ENCODE measurements at places on chromosomes 6 and 20.

GRCh38 chr6:165967810-165968407 is 199.7 kb downstream of the TBXT start:
- no peak for DNase-seq

- DNase-seq = no peak
Observed at GRCh38 chr6:22530506-22530905, 38.9 kb upstream of the HDGFL1 start.

DNA sequence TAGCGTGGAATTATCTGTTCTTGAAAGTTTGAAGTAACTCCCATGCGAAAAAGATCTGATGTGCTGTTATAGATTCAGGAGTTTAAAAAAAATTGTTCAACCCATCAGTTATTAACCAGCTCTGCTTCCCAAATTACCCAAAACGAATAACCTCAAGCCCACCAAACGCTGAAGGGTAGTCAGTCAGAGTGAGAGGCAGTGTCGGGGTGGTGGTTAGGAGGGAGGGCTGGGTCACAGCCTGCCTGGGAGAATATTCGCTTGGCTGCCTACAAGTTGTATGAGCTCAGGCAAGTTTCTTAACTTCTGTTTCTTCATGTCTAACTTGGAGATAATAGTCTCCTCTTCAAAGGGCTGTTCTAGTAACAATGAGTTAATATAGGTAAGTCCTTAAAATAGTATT is 114.6 kb downstream of the JPH2 start:
- no peak for DNase-seq

- DNase-seq = no peak
Observed at GRCh38 chr6:170441316-170441715, 111.8 kb downstream of the PSMB1 start.

DNA sequence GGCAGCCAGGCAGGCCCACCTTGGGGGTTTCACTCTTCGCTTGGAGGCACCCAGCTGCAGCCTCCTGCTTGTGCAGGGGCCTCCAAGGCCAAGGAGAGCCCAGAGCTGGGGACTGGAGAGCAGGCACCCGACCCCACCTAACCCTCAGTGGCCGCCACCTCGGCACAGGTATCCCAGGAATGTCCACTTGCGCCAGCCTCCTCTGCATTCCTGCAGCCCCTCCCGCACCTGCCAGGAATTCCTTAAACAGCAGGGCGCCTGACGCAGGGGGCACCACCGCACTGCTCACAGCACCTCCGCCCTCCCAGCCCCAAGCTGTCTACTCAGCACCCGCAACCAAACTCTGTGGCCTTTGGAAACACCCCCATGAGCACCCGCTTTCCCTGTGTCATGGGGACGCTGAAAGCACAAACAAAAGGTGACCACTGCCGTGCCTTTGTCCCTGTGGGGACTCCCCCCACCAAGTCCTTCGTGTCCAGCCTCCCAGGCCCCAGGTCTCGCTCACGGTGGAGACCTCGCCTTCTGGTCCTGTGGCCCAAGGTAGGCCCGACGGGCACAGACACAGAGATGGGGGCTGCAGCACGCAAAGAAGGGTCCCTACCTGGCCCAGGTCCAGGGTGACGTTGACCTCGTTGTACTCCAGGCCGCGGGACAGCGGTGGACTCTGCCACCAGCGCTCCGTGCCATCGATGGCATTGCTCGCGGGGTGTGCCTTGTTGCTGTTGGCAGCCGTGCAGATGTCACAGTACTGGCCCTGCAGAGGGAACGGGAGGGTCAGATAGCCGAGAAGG is 5.1 kb downstream of the LAMA5 start:
- no peak for DNase-seq

- no peak for DNase-seq
Observed at GRCh38 chr6:108877046-108877751, 29.0 kb downstream of the ARMC2 start.

- DNase-seq = no peak
Observed at GRCh38 chr6:81865712-81866111, 113.2 kb upstream of the TENT5A start.

DNA sequence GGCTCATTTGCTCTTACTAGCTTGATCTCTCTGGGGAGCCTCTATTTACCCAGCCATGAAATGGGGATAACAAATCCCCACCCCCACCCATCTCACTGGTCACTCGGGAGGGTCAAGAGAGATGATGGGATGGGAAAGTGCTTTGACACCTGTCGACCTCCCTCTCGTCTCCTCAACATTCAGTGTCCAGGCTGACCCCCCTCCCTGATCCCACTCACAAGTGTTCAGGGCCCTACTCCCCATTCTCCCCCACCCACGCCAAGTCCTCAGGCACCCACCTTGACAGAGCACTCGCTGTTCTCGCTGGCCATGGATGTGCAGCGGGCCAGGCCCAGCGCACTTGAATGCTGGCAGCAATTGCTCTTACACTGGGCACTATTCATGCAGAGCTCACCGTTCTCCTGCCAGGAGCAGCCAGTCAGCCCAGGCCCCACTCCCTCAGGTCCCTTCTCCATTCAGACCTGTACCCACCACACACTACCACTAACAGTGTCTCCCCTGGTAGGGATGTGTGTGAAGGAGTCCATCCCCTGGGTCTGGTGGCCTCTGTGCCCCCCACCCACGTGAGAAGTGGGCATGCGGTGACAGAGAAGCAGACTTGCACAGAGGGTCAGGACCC is 1.6 kb downstream of the CLPS start:
- no peak for DNase-seq

DNA sequence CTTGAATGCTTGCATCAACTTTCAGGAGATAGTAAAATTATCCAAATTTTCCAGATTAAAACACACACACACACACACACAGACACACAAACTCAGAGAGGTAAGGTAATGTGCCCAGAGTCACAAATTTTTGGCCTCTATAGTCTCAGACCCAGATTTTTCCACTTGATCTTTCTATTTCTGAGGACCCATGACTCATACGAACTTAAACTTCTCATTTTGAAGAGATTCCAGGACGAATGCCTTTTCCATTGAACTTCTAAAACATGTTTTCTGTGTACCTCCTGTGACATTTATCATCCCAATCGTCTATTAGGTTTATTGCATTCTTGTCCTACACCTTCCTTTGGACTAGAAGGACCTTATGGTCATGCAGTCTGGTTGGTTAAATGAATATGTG is 172.9 kb upstream of the COL21A1 start:
- no peak for DNase-seq

DNA sequence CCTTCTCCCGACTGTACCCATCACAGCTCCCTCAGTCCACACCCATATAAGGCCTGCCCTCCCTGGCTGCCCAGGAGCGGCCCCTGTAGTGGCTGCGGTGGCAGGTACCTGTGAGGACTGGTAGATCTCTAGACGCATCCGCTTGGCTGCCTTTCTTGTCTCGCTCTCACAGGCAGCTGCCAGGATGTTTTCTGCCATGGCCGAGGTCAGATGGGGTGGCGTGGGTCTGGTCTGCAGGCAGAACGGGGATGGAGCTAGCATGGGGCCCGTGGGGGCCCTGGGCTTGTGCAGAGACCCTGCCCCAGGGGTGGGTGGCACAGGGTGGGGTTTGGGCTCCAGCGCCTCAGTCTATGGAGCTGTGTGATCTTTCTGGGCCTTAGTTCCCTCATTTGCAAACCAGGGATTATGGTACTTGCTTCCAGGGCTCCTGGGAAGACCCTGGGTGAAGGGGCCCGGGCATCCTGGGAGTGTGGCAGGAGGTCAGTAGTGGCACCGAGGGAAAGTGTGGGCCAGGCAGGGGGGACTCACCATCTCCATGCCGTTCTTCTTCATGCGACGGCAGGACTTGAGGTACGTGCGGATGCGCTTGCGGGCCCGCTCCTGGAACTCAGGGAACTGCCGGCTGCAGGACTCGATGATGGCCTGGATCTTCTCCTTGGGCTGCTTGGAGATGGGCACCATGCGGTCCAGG is 94.8 kb downstream of the ASXL1 start:
- no peak for DNase-seq

DNA sequence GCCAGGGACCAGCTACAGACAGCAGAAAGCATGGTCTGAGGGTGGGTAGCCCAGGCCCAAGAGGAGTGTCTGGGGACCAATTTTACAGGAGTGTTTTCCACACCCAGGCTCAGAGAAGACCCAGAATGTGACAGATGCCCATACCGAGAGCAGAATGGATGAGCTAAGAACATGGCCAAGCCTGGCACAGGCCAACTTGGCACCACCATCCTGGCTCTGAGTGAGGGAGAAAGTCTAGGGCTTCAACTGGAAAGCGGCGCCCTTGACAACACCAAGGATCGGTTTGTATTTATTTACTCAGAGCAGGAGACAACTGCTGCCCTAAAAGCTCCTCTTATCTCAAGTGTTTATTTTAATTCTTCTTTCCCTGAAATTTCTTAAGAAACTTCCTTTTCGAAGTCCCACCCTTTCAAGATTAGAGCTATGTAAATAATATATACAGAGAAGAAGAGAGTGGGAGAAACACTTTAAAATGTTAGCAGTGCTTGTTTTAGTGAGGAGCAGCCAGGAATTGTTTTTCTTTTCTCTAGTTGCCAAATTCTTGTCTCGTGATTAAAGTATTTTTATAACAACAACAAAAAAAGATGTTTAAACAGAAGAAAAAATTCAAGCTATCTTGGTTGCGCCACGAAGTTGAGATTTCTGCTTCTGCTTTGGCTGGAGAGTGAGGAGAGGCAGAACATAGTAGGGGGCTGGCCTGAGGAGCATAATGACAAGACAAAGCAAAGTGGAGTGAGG is 16.2 kb downstream of the TNXB start:
- DNase-seq = no peak

GRCh38 chr6:161618831-161619454 is 345.1 kb upstream of the AGPAT4 start:
- no peak for DNase-seq

- DNase-seq = no peak
Observed at GRCh38 chr6:24547243-24547642, 52.5 kb downstream of the ALDH5A1 start.

Measured in COR-L47 (cell line).